ENCODE measurements at places on chromosomes 1 and 21. TPM values are rescaled to one million over a fixed set of nuclear protein-coding genes. Genes with fewer than 3 reads are reported as not detected.

The TSPEAR gene
- total RNA-seq = 0.47 TPM

The KIAA0040 gene
- 9.8 TPM for total RNA-seq

The LCA5L gene
- not detected for total RNA-seq

- DNase-seq = no peak
These were observed 876 bp upstream of the NAV1 start for GRCh38 chr1:201537891-201538611.

GRCh38 chr1:27787895-27788294 is 14.9 kb downstream of the STX12 start:
- no peak for DNase-seq

- DNase-seq = no peak
These were observed 524.4 kb downstream of the PTPRC start for GRCh38 chr1:199163267-199163666.

- DNase-seq = no peak
These were observed 2.2 kb upstream of the KRTAP10-4 start for GRCh38 chr21:44571296-44571695.

DNA sequence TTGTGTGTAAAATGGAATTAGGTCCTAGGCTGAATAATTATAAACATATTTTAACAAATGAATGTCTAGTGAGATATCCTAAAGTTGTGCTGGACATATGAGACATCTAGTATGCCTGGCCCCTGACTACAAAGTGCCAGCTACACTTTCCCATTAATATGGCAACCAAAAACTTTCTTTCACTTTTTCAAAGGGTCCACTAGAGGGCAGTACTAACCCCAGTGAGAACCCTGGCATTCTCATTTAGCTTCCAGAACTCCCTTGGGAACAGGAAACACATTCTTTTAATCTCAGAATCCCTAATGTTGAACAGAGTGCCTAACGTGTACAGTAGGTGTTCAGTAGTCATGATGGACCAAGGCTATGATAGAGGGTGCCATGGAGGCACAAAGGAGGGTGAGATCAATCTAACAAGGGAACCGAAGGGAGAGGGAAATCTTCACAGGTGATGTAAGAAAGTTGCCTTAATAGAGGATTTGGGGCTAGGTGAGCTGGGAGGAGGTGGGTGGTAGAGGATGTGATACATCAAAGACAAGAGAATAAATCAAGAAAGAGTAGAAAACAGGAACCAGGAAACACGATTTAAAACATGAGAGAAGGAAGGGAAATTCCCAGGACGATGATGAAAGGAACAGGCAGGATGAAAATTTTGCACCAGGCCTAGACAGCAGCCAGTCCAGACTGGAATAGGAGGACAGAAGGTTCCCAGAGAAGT is 41.6 kb downstream of the NSL1 start:
- no peak for DNase-seq

DNA sequence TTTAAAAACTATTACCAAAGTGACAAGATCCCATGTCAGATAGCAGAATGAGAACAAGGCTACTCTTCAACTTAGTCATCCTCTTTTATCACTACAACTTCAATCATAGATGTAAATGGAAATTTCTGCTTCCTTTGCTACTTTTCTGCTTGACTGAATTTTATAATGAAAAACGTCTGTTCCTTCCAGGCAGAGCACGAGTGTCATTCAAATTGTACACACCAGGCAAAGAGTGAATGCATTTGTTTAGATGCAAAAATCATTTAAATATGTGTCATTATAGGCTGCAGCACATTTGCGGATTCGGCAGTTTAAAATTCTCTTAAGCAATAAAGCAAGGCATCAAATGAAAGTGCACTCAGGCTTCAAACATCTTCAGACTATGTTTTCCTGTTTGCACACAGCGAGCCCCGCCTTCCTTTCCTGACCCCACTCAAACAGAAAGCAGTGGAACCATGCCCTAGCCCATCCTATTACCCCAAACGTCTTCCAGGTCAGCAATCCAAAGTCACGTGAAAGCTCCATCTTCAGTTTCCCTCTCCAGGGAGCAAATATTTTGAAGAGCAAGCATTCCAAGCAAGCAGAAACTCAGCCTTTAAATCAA is 99.6 kb downstream of the APP start:
- no peak for DNase-seq

DNA sequence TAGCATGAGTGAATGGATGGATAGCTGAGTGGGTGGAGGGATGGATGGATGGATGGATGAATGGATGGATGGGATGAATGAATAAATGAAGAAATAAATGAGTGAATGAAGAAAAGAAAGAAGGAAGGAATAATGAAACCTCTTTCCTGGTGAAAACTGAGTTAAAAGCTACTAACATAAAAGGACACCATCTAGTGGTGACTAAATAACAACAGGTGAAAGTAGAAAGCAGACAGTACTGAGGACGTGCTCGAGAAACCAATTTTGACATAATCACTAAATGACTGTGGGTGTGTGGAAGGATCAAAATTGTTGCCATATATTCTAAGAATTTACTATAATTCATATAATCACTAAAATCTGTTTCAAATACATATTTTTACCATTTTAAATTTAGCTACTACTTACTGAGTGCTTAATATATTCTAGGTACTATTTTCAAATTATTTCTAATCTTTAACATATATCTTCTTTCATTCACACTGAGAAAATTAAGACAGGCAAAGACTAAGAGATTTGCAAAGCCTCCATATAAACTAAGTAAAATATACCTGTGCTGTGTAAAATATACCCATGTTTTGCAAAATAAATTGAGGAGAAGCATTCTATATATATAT is 522.9 kb downstream of the LRRIQ3 start:
- DNase-seq = no peak

DNA sequence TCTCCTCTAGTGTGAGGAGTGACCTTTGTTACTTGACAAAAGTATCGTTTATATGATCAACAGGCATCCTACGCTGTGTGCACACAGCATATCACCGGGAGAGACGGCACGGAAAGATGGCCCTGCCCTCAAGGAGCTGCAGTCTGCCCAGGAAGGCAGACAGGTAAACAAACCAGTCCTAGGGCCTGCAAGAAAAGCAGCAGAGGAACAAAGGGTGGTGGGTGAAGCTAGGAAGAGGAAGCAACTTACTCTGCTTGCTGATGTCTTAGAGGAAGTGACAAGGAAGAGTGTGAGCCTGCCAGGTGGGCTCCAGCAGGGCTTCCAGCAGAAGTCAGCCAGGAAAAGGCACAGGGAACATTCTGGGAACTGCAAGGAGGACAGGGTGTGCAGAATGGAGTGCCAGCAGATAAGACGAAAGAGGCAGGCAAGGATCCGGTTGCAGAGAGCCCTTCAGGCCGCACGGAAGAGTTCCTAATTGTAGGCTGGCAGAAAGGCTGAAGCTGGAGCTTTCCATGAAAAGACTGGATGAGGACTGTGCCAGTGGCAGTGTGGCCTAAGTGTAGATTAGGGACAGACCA is 106.7 kb downstream of the SLC45A1 start:
- peak; percentile 89 for DNase-seq

DNA sequence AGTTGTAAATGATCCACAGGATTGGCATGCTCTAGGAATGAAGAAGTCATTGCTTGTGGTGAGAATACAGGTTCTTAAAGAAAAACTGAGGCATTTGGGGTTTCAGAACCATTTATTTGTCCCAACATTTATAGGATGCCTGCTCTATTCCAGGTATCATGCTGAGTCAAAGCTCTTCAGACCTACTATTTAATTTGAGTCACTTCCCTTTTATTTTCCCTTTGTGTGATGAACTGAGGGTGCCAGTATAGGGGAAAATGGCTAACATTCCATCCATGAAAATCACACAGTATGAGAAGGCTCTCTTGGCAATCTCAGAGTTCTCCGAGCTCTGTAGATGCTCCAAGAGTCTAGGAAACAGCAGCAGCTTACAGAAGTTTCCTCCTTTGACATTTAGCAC is 110.4 kb downstream of the RNF220 start:
- no peak for DNase-seq

- DNase-seq = no peak
These were observed 170.0 kb upstream of the NR5A2 start for GRCh38 chr1:199857516-199857915.

DNA sequence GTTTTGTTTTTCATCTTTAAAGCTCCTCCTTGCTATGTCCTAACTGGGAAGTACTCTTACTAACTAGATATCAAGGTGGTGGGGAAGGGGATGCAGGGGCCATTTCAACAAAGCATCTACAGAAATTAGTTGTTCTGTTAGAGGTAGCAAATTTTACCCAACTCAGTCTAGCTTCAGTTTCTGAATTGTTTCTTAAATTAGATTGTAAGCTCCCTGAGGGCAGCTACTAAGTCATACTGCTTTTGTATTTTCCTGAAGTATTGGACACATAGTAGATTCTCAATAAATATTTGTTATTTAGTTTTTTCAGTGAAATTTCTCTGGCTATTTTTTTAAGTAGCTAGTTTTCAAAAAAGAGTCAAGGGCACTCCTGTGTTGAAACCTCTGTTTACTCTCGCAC is 1.8 kb downstream of the UBAP2L start:
- no peak for DNase-seq

DNA sequence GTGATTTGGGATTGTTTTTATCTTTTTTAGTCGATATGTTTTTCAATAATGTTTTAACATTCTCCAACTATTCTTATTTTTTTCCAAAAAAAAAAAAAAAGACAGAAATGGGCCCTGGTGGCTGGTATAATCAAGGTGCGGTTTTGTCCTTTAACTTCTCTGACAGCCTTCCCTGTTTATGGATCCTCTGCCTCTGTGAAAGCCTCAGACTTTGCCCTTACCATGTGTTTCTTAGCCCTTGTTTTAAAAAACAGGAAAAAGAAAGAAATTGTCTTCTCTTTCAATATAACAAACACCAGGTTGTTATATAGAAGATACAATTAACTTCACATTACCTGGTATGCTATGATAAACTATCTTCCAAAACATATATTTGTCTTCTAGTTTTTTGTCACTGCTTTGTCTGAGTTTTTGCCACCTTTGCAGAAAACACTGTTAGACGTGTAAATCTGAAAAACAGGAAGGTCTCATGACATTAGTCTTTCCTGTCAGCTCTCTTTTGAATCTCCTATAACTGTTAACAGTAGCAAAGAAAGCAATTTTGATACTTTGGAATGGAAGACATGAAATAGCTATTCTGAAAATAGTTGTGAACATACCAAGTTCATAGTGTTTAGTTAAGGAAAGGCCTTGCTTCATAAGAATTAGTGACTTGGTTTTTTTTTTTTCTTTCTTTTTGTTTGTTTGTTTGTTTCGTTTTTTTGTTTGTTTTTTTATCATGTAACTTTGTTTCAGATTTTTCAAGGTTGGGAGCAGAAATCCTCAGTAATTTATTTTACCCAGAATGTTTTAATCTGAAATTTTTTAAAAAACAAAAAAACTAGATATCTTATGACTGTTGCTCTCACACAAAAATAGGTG is 31.7 kb upstream of the CACYBP start:
- DNase-seq = no peak

- DNase-seq = no peak
These were observed 40.0 kb upstream of the ATP2B4 start for GRCh38 chr1:203586496-203587081.

- no peak for DNase-seq
These were observed 5.5 kb downstream of the CAPN2 start for GRCh38 chr1:223717695-223718363.

- DNase-seq = no peak
These were observed 11.9 kb upstream of the RNPEP start for GRCh38 chr1:201970334-201971159.

Data from Peyer's patch (tissue), 4 donors.